Adrenal gland (tissue), 19 donors: ENCODE measurements at places on chromosomes 11 and 22. TPM values are rescaled to one million over a fixed set of nuclear protein-coding genes. Genes with fewer than 3 reads are reported as not detected.

TIMM8B gene
- total RNA-seq = 78.9 TPM

FREY1 gene
- 0.88 TPM for total RNA-seq

DNA sequence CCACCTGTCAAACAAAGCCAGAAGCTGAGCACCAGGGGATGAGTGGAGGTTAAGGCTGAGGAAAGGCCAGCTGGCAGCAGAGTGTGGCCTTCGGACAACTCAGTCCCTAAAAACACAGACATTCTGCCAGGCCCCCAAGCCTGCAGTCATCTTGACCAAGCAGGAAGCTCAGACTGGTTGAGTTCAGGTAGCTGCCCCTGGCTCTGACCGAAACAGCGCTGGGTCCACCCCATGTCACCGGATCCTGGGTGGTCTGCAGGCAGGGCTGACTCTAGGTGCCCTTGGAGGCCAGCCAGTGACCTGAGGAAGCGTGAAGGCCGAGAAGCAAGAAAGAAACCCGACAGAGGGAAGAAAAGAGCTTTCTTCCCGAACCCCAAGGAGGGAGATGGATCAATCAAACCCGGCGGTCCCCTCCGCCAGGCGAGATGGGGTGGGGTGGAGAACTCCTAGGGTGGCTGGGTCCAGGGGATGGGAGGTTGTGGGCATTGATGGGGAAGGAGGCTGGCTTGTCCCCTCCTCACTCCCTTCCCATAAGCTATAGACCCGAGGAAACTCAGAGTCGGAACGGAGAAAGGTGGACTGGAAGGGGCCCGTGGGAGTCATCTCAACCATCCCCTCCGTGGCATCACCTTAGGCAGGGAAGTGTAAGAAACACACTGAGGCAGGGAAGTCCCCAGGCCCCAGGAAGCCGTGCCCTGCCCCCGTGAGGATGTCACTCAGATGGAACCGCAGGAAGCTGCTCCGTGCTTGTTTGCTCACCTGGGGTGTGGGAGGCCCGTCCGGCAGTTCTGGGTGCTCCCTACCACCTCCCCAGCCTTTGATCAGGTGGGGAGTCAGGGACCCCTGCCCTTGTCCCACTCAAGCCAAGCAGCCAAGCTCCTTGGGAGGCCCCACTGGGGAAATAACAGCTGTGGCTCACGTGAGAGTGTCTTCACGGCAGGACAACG is 11.7 kb downstream of the CXCR5 start:
- DNase-seq = peak; percentile 57

DNA sequence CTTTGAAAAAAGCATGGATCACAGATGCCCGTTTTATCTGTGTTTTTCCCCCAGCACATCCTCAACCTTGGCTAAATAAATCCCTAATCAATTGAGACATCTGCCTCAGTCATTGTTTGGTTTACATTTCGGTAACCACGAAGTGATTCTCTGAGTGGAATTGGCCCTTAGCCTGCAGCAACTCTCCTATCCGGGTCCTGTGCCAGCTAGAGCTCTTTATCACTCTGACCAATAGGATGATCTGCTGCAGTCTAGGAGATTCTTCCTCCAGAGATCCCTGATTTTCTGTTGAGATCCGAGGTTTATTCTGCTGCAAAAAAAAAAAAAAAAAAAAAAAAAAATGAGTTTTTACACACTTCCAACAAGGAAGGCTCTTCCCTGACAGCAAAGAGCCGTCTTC is 137.3 kb downstream of the KCNA4 start:
- no peak for DNase-seq

GRCh38 chr11:36333897-36334296 is 37.8 kb downstream of the PRR5L start:
- DNase-seq = no peak

DNA sequence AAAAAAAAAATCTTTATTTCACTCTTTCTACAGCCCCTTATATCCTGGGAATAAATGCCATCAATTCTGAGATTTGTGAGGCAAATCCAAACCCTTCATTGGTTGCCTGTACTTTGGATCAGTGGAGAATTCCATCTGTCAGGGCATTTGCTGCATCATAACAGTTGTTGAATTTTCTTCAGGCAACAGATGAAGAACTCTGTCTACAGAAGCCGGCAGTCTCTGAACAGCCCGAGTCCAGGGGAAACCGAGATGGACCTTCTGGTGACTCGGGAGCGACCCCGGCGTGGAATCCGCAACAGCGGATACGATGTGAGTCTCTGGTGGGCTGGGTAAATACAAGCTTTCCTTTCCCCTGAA is 82.3 kb downstream of the C11orf91 start:
- no peak for DNase-seq

GRCh38 chr11:10305964-10306918 is 1.4 kb downstream of the ADM start:
- no peak for DNase-seq

- DNase-seq = peak; percentile 53
Measured at GRCh38 chr11:62665599-62666258, 617 bp downstream of the CSKMT start.

DNA sequence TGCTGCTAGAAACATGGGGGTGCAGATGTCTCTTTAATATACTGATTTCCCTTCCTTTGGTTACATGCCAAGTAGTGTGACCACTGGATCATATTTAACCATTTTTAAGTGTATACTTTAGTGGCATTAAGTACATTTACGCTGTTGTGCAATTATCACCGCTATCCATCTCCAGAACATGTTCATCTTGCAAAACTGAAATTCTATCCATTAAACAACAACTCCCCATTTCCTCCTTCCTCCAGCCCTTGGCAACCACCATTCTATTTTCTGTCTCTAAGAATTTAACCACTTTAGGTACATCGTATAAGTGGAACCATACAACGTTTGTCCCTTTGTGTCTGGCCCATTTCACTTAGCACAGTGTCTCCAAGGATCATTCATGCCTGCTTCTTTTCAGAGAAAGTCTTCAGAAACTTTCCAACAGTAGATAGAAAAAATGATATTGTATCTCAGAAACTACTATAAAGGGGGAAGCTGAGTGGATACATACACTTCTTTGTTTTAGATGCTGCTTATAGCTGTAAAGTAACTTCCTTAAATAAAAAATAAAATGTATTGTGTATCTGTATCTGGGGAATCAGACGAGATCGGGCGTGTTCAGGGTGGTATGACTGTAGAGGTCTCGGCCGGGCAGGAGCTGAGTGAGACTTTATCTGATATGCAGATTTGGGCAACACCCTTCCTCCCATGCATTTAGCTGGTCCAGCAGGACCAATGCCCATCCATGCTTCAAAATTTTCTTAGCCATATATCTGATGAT is 44.6 kb upstream of the ZBED5 start:
- DNase-seq = no peak

- no peak for DNase-seq
Measured at GRCh38 chr22:27778294-27779090, 23.1 kb downstream of the MN1 start.

DNA sequence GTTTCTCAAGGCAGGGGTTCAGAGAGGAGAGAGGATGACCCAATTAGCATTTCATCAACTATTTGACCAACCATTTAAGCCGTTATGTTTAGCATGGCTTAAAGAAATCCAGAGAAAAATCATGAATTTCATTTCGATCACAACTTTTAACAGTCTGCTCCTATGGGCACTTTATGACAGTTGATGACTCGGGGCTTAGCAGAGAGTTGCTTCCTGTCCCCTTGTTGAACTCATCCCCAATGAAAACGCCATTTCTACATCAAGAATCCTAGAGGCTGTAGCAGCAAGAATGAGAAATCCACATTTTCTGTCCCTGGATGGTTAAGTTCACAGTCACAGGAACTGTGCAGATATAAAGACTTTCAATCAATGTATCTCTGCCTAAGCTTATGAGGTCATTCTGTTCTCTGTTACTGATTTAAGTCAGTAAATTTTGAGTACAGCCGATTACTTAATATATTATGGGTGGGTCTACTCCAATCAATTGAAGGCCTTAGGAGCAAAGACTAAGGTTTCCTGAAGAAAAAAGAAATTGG is 81.1 kb downstream of the BDNF start:
- no peak for DNase-seq

DNA sequence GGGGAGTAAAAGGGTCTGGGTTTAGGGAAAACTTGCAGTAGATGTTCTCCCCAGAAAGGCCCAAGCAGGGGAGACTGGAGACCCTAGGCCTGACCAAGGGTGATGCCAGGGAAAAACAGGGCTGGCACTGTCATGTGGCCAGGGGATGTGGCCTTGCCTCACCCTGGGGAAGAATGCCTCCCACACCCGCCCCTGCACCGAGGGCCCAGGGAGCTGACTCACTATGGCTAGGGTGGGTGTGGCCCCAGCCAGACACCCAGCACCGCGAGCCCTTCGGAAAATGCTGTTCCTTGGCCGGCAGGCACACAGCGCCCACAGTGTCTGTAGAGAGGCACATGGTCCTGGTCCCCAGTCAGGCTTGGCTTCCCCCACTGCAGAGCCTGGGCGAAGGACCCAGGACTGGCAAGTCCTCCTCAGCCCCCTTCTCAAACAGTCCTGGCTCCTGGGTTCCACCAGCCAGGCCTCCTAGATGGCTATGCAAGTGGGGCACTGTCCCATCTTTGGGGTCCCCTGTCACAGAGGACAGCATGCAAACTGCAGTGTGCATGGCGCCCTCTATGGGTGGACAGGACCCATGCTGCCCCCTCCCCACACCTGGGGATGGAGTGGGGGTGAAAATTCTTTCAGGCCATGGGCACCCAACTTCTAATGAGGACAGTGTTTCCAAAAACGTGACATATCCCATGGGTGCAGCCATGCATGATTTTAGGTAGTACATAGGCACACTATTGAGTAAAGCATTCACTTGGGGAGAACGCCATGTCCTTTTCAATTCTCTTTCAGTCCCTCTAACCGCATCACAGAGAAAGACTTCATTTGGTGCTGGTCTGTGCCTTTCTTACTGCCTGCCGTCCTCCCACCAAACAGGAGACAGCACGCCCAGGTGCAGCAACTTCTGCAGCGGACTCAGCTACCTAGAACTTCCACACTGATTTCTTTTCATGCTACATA is 15.2 kb downstream of the TMPRSS5 start:
- peak; percentile 75 for DNase-seq

GRCh38 chr11:120284272-120284671 is 40.8 kb upstream of the TLCD5 start:
- DNase-seq = no peak

DNA sequence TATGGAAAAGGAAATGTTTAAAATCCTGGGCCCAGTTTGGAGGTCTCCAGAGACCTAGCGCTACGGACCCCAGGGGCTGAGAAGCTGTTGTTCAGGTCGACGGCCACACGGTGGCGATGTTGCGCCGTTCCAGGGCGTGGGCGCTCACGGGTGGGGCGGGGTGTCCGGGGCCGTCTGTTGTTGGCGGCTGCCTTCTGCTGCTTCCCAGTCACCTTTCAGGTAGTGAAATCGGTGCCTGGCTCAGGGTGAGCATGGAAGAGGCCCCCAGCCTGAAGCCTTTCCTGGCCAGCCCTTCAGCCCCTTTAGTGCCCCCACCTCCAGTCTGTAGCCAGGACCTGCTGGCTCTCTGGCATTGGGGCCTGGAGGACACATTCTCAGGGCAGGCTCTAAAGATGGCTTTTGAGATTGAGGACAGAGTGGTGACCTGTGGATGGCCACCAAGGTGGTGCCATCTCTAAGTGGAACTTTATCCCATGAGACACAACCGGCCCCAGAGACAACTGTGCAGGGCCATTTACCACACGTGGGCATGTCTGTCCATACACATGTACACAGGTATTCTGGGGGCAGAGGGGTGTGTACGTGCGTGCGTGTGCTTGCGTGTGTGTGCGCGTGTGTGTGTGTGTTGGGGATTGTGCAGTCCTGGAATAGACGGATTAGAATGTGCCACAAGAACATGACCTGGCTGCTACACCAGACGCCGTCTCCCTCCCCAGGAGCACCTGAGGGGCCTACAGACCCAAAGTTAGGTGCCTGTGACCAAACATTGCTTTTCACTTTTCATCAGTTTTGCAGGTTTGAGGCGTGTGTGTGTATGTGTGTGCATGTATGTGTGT is 53.8 kb downstream of the ST14 start:
- peak; percentile 61 for DNase-seq

DNA sequence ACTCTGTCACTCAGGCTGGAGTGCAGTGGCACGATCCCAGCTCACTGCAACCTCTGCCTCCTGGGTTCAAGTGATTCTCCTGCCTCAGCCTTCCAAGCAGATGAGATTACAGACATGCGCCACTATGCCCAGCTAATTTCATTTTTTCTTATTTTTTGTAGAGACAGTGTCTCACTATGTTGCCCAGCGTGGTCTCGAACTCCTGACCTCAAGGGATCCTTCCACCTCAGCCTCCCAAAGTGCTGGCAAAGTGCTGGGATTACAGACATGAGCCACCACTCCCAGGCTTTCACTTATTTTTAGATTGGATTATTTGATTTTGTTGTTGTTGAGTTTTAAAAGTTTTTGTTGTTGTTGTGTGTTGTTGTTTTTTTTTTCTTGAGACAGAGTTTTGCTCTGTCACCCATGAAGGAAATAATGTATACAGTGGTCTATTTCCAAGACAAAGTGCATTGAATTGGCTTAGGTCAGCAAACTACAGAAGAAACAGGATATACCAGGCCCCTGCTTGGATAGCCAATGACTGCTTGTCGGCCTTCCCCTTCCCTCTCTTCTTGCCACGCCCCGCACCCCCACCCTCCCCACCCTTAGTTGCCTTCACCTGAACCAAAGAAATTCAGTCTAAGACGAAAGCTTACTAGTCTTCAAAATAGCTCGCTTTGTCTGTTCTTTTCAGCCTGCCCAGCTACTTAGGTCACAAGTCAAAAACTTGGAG is 91.8 kb upstream of the CLDN5 start:
- no peak for DNase-seq
